ENCODE measurements at places on chromosomes 12 and 14. TPM values are rescaled to one million over a fixed set of nuclear protein-coding genes. Genes with fewer than 3 reads are reported as not detected.

The GOLT1B gene
- total RNA-seq, result 85.4 TPM

The ANKRD13A gene
- total RNA-seq, result 47.5 TPM

GRCh38 chr12:98823012-98823411, 177.9 kb downstream of the APAF1 start:
- no peak for DNase-seq
- H3K4me1 ChIP-seq, result peaks cover 20% of the 10 kb centered on the region
- H3K27me3 ChIP-seq, result no peaks in the 10 kb centered on the region
- H3K36me3 ChIP-seq, result no peaks in the 10 kb centered on the region
- no peak overlapping the region for H3K4me3 ChIP-seq

GRCh38 chr12:45273717-45274271, 57.9 kb downstream of the ANO6 start:
- no peak for DNase-seq
- H3K36me3 ChIP-seq, result no peaks in the 10 kb centered on the region
- H3K4me3 ChIP-seq, result no peak overlapping the region
- H3K4me1 ChIP-seq, result no peaks in the 10 kb centered on the region

GRCh38 chr12:10042167-10042566, 11.7 kb downstream of the CLEC9A start:
- no peak overlapping the region for H3K4me3 ChIP-seq
- H3K27me3 ChIP-seq, result no peaks in the 10 kb centered on the region
- DNase-seq, result no peak
- no peak overlapping the region for H3K27ac ChIP-seq
- no peaks in the 10 kb centered on the region for H3K4me1 ChIP-seq
- no peaks in the 10 kb centered on the region for H3K36me3 ChIP-seq

- no peaks in the 10 kb centered on the region for H3K36me3 ChIP-seq
- H3K27me3 ChIP-seq, result no peaks in the 10 kb centered on the region
- no peak overlapping the region for H3K27ac ChIP-seq
- no peak for DNase-seq
These were observed 833.3 kb downstream of the DIO2 start for GRCh38 chr14:79378020-79378419.

DNA sequence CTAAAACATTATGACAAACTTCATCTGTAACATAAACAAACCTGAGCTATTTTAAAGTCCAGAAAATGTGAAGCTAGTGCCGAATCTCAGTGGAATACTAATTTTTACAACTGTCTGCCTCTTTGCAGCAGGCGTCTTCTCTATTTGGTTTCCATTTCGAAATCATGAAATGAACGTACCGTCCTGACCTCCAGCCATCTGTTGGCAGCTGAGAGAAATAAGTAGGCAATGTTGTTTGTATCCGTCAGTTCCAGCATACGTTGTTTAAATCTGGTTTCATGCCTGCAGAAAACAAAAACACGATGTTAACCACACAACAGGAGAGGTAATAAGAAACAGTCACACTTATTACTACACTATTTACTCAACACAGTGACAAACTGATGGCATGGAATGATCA, 54.3 kb upstream of the KCNJ8 start:
- H3K27me3 ChIP-seq, result no peaks in the 10 kb centered on the region
- no peaks in the 10 kb centered on the region for H3K4me1 ChIP-seq
- no peak overlapping the region for H3K4me3 ChIP-seq
- no peak overlapping the region for H3K27ac ChIP-seq

GRCh38 chr14:24876996-24877395, 173.0 kb downstream of the STXBP6 start:
- H3K4me3 ChIP-seq, result no peak overlapping the region
- H3K36me3 ChIP-seq, result no peaks in the 10 kb centered on the region
- DNase-seq, result no peak
- peaks cover 8% of the 10 kb centered on the region for H3K4me1 ChIP-seq
- H3K27me3 ChIP-seq, result no peaks in the 10 kb centered on the region

The PLBD1 gene
- total RNA-seq, result 5.4 TPM

DNA sequence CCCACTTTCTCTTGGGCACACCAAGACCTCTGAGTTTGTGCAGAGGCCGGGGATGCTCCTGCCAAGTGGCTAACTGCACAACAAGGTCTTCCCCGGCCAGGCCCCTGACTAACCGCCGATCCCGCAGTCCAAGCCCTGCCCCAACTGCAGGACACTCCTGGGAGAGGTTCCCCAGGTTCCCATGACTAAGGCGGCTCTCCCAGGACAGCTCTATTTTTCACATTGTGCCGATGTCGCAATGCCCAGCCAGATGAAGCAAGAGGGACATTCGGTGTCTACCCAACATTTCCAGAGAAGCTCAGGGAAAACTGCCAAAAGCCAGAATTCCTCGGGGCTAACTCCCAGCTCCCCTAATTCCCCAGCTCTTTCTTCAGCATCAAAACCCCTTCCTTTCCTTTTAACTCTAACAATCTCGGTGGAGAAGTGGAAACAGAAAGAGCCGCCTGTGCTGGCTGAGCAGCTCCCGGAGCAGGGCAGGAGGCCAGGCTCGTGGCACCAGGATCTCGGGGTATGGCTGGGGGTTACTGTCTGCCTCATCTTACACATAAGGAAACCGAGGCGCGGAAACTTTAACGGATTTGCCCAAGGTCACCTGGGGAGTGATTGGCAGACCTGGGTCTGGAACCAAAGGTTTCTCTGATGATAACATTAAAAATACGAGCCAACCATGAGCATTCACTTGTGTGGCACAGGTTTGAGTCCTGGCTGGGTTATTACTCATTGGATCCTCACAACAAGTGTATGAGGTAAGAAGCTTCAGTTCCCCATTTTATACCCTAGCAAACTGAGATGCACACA, 318.2 kb downstream of the BCL11B start:
- H3K36me3 ChIP-seq, result no peaks in the 10 kb centered on the region
- no peak for DNase-seq
- H3K27me3 ChIP-seq, result no peaks in the 10 kb centered on the region

The DBX2 gene
- total RNA-seq, result 0.06 TPM

Data from neural progenitor cell (in vitro differentiated cells).